ENCODE measurements at places on chromosomes 2 and 18.

GRCh38 chr18:50558948-50559751 lies 737 bp upstream of the MAPK4 start:
- DNase-seq, result no peak

DNA sequence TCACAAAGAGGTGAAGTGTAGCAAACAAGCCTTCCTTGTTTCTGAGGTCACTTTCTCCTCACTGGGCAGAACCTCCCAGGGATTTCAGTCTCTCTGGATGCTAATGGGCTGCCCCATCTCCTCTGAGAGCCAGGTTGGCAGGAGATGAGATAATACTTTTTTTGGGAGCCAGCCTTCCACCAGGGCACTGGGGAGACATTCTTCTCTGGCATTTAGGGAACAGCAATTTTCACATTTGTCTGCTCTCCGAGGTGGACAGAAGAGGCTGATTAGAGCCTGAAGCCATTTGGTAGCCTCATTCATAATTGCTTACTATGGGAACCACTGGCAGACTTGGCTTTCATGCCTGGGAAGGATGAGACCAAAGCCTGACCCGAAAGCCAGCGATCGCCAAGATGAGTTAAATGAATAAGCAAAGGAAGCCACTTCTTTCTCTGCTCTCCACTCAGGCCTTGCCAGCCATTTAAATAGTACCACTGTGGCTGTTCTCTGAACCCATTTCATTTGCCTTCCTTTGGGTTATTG lies 70.1 kb downstream of the NRP2 start:
- DNase-seq, result no peak

DNA sequence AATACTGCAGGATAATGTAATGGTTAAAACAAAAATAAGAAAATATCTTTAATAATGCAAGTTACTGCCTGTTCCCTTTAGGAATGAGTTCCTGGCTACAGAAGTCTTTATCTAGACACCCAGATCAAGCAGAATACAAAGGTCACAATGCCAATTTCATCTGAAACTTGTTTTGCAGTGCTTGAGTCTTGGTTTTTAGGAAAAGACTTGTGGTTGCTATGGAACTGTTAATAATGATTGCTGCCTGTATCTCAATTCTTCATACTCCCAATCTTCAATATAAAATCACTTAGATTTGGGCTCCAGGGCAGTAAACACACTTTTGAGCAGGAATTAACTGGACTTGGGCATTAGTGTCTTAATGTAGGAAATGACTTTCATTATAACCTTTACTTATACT lies 14.2 kb downstream of the CAVIN2 start:
- DNase-seq, result no peak

- DNase-seq, result peak; percentile 50
Observed at GRCh38 chr2:189751080-189751658, 11.4 kb downstream of the OSGEPL1 start.

DNA sequence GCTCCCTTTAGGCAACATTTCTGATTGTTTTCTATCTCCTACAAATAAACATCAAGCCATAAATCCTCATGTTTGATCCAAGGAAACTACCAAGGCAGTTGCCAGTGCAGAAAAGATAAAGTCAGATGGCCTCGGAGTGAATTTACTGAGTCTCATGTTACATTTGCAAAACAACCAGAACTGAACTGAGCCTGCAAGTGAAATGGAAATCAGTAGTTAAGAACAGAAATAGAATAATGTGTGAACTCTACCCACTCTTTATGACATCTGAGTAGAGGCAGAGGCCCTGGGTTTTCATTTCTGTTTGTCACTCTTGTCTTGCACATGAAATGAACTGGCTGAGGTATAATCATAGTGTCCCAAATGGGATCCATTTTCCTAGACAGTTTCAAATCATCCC lies 20.4 kb upstream of the DAPL1 start:
- DNase-seq, result no peak

All from NCI-H460 (cell line).